ENCODE measurements at places on chromosomes 13 and 19.

DNA sequence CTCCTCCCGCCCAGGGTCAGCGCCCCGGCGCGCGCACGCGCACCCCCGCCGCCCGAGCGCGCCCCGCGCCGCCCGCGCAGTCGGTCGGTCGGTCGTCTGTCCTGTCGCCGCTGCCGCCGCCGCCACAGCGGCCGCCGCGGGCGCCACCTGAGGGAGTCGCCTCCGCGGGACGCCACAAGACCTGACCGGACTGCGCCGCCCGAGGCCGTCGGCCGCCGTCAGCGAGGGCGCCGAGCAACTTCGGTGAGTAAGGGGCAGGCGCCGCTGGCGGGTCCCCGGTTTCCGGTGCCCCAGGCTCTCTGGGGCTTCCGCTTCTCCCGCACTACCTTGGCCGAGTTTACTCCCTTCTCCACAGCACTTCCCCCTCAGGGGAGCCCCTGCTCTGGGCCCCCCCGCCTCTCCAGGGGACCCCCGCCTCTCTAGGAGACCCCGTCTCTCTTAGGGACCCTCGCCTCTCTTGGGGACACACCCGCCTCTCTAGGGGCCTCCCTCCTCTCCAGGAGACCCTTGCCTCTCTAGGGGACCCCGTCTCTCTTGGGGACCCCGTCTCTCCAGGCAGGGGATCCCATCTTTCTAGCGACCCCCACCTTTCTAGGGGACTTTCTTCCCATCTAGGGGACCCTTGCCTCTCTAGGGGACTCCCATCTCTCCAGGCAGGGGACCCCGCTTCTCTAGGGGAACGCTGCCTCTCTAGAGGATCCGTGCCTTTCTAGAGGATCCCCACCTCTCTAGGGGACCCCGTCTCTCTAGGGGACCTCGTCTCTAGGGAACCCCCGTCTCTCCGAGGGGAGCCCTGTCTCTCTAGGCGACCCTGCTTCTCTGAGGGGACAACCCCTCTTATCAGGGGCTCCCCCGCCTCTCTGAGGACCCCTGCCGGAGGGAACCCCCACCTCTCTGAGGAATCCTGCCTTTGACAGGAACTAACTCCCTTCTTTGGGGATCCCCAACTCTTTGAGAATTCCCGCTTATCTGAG lies 19.3 kb upstream of the GATAD2A start:
- no peak for DNase-seq

- DNase-seq: no peak
Measured at GRCh38 chr19:28386470-28386869, 826.5 kb downstream of the UQCRFS1 start.

DNA sequence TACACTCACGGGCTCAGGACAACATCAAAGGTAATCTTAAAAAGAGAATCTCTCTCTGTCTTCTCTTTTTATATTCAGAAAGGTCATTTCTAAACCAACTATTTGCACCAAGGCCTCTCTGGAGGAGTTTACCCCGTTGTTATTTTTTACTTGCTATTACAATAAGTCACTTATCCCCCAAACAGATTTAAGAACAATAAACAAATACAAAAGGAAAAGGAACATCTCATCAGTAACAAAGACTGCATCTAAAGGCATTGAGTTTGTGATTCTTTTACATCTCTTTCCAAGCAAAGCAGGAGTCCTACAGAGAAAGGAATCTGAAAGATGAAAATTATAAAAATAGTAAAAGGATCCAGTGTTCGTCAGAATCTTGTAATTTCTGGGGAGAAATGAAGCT lies 75.4 kb downstream of the GGACT start:
- no peak for DNase-seq

GRCh38 chr19:48466561-48467325 lies 2.4 kb upstream of the CYTH2 start:
- DNase-seq: no peak

GRCh38 chr13:26343816-26344215 lies 89.9 kb downstream of the CDK8 start:
- DNase-seq: no peak

DNA sequence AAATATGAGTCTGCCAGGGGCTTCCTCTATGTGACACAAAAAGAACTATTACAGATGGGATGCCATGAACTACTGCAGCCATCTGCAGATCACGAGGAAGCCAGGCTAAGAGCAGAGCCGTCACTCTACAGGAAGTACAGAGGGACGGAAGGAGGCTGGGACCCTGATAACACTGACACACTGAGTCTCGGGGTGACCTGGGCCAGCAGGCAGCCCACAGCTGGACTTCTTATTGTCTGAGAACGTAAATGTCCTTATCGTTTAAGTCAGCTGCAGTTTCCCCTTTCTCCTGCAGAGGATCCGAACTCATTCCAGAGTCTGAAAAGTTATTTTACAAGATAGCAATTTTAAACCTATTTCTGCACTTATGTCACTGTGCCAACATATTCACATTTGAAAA lies 20.7 kb downstream of the PARP4 start:
- DNase-seq: no peak

GRCh38 chr19:28065026-28065425 lies 1147.9 kb downstream of the UQCRFS1 start:
- no peak for DNase-seq

DNA sequence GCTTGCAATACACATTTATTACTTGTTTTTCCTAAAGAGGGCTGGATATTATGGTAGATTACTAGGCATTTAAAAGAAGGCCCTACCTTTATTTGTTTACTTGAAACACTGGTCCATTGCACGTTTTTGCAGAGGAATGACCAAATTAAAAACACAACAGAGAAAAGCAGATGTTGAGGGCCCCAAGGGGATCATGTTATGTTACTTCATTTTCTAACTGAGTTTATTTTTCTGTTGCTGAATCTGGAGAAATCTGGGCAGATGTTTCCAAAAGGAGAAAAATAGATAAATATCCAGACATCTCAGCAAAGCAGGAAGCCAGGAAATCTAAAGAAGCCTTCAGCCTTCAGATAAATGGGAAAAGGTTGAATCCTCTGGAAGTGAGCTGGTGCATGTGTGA lies 353.0 kb downstream of the NDFIP2 start:
- no peak for DNase-seq

DNA sequence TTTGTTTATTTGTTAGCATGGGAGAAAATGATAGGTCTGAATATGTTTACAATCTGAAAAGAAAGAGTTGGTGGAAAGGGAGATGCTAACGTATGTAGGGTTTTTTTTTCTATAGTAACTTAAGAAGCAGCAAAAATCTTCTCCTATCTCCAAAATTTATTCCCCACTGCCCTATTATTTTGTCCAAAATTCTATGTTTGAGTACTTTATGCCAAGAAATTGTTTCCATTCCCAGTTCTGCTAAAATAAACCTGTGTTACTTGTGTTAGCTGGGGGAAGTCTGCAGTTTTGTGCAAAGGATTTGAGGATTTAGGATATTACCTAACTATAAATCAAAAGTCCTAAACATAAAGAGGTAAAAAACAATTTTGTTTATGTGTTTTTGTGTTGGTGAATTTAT lies 2770.4 kb upstream of the PCDH20 start:
- no peak for DNase-seq

GRCh38 chr19:3285647-3286176 lies 61.3 kb downstream of the CELF5 start:
- DNase-seq: no peak
